IMR-90 (cell line): ENCODE measurements at places on chromosomes 13 and 19. TPM values are rescaled to one million over a fixed set of nuclear protein-coding genes. Genes with fewer than 3 reads are reported as not detected.

GRCh38 chr13:93775507-93776108 lies 549.0 kb downstream of the GPC6 start:
- peak; percentile 85 for DNase-seq

DNA sequence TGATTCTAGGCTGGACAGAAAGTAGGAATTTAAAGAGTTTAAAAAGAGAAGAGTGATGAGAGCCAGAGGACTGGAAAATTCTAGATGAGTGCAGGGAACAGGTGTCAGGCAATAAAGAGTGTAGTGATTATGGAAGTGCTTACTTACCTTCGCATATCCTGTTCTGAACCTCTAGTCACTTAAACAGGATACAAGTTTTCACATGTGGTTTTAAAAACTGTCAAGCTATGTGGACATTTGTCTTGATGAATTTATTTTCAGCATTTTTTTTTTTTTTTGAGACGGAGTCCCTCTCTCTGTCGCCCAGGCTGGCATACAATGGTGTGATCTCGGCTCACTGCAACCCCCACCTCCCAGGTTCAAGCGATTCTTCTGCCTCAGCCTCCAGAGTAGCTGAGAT lies 34.3 kb upstream of the IL17D start:
- DNase-seq, result no peak

DNA sequence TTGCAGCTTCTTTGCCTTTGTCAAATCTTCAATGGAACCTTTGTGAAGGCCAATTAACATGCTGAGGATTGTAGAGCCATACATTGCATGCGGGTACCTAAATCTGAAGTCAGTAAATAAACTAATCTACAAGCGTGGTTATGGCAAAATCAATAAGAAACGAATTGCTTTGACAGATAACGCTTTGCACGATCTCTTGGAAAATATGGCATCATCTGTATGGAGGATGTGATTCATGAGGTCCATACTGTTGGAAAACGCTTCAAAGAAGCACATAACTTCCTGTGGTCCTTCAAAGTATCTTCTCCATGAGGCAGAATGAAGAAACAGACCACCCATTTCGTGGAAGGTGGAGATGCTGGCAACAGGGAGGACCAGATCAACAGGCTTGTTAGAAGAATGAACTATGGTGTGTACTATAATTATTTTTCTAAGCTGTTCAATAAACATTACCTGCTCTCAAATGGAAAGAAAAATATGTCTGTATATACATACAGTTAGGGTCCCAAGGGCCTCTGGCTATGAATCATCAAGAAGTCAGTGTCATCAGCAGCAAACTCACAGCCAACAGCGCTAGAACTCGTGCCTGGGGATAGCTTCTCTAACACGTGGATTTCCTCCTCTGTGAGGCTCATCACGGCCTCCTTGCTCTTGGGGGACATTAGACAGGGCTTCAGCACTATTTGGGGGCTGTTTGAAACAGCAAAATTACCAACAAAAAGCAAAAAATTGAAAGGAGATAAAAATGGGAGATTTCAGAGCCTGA lies 2.9 kb upstream of the CD70 start:
- DNase-seq, result no peak

GRCh38 chr19:38569368-38569983 lies 48.3 kb downstream of the MAP4K1 start:
- DNase-seq, result no peak

- DNase-seq, result no peak
Observed at GRCh38 chr13:51958217-51958547, 53.1 kb downstream of the ATP7B start.

- no peak for DNase-seq
Observed at GRCh38 chr19:8612807-8613171, 2.3 kb upstream of the ADAMTS10 start.

Gene ARHGAP45
- 0.83 and 1.3 TPM in 2 replicates for total RNA-seq

Gene KIR2DL3
- not detected in 2 replicates for total RNA-seq
